ENCODE measurements at places on chromosomes 3 and 15.

- no peak for DNase-seq
Measured at GRCh38 chr3:133763797-133764683, 17.8 kb downstream of the TF start.

- no peak for DNase-seq
Measured at GRCh38 chr15:49686599-49686998, 65.8 kb downstream of the DTWD1 start.

GRCh38 chr15:88586401-88587162 lies 34.6 kb upstream of the AEN start:
- no peak for DNase-seq

- DNase-seq, result no peak
Measured at GRCh38 chr15:68078365-68078764, 24.2 kb downstream of the PIAS1 start.

- no peak for DNase-seq
Measured at GRCh38 chr3:152885076-152885475, 50.1 kb downstream of the P2RY1 start.

DNA sequence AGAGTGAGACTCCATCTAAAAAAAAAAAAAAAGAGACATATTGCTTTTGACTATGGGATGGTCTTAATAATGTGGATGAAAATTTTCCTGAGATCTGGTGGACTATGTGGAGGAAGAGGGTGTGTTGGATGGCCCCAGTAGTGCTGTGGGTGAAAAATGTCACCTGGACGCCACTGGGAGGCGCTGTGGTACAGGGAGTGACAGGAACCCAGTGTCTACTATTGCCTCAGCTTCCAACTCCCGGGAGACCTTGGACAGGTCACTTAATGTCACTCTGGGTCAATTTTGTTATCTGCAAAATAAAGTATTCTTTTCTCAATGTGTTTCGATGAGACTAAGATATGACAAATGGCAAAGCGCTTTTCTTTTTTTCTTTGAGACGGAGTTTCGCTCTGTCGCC lies 27.7 kb upstream of the DCP1A start:
- peak; percentile 78 for DNase-seq

DNA sequence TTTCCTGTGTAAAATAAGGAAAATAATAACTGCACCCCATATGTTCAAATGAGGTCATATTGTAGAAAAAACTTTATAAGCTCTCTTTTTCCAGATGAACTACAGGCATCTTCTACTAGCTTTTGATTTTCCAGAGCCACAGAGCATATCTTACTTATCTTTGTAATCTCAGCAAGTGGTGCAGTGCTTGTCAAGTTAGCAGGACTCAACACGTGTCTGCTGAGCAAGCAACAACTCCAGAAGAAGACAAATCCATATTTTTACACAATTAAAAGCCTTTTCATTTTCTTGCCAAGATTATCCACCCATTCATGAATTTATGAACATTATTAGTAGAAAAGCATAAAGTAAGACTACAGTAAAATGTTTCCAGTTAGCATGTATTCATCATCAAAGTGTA lies 14.4 kb upstream of the TSC22D2 start:
- no peak for DNase-seq

GRCh38 chr15:55260562-55261131 lies 29.0 kb downstream of the RAB27A start:
- DNase-seq, result no peak

GRCh38 chr15:60251300-60252070 lies 146.3 kb downstream of the ANXA2 start:
- no peak for DNase-seq

GRCh38 chr3:99858469-99858868 lies 40.8 kb downstream of the CMSS1 start:
- no peak for DNase-seq

DNA sequence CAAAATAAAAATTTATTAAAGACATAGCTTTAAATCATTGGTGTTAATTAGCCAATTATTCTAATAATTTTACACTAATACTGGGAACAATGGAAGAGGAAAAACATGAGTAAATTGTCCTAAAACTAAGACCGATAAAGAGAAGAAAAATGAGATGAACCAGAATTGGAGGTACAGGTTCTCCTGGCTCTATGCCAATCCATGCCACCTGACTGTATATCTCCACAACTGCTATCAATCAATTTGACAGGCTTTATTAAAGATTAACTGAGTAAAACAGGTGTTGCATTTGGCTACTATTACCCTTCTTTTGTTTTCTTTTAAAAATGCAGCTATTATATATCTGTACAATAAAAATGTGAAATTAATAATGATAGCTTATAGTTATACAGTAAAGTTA lies 850.0 kb downstream of the CADM2 start:
- no peak for DNase-seq

DNA sequence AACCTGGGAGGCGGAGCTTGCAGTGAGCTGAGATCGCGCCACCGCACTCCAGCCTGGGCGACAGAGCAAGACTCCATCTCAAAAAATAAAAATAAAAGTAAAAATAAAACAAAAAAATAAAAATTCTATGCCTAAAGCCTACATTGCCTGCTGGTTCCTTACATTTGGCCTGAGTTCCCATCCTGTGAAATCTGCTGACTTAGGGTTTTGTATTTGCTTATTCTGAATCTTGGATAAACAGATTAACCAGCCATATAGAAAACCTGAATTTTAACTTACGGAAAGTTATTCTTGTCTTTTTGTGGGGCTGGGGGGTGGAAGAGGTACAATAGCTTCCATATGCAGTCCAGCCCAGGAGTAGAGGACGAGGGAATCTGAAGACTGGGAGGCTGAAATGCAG lies 73.7 kb upstream of the UMPS start:
- no peak for DNase-seq

DNA sequence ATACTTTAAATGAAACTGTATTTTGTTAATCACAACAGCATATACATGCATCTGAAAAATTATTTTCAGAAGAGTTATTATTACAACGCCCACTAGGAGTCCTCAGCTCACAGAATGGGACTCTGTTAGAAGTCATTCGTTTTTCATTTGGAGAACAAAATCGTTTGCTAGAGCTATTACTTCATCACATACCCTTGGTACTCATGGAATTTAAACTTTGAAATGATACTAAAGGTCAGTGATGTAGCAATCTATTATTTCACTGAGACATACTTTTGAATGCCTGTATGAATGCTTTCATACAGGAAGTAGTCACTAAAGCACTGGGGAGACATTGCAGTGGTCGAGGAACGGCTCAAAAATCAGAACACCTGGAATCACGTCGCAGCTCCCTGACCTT lies 198.1 kb downstream of the MBNL1 start:
- no peak for DNase-seq

DNA sequence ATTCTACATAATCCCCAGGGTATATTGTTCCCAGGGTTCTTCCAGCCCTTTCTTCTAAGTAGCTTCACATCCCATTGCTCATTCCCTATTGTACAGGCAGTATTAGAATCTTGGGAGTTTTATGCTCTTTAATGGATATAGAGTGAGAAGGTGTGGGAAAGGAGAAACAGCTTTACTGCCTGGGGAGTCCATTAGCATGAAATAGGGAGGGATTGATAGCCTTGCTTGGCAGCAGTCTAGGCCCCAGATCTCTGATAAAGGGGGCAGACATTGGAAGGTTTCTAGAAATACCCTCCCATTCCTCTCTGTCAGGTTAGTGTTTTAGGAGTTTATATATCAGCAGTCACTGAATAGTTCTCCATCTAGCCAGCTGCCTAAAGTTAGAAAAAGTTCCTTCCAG lies 334.3 kb downstream of the UNC13C start:
- no peak for DNase-seq

GRCh38 chr3:38067508-38068233 lies 28.7 kb downstream of the DLEC1 start:
- DNase-seq, result no peak

- DNase-seq, result no peak
Measured at GRCh38 chr3:144362126-144362525, 390.5 kb downstream of the DIPK2A start.

GRCh38 chr3:168671091-168671490 lies 575.4 kb upstream of the GOLIM4 start:
- no peak for DNase-seq

DNA sequence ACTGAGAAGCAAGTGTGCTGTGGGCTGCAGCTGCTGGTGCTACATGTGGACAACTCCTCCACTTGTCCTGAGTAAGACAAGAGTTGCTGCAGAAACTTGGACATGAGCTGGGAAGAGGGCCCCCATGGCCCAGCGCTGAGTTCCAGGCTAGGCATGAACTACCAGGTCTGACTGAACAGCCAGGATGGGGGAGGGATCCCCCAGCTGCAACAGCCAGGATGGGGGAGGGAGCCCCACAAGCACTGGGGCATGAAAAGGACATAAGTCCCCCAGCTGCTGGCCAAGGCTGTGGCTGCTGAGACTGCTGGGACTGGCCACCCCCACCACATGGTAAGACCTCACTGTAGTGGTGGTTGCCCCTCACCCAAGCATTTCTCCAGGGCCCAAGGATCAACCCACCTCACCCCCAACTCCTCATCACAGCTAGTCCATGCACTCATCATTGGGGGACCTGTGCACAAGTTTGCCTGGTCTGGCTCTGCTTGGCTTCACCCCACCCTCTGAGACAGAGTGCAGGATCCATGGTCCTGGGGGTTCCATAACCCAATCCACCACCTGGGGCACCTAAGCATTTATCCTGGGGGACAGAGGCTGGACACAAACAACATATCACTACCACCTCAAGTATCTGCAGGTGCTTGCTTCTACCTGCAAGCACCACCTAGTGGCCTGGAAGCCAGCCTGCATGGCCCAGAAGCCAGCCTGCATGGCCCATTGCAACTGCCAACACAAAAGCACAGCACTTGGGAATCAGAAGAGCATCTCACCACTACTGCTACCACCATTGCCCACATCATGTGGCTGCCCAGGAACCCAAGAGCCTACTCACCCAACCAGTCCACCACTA lies 84.5 kb upstream of the STT3B start:
- no peak for DNase-seq

DNA sequence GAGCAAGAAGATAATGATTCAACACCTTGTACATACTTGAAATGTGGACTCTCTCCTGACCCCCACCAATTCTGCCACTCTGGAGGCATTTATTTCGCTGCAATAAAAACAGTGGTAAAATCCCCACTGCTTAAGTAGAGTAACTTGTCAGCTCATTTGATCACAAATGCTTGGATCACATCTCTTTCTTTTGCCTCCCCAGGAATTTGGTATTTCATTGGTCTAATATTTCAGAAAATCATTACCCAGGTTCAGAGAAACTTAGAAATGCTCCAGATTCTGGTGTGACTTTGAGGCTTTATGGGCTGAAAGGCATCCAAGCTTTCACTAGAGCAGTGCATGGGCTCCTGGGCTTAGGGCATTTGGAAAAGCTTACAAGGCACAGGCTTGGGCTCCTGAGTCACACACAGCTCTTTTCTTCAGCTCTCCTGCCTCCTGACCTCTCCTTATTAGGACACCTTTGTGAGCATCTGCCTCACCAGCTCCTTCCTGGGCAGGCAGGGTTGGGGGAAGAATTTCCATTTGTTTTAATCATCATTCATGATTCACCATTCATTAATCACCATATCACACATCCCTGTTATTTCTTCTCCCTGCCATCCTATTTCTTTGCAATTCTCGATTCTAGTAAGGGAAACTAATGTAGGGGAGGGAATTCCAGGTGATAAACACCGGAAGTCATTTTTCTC lies 22.5 kb downstream of the CDCP1 start:
- no peak for DNase-seq

GRCh38 chr3:30941342-30941741 lies 46.9 kb upstream of the GADL1 start:
- no peak for DNase-seq

- no peak for DNase-seq
Measured at GRCh38 chr3:64411101-64411500, 185.8 kb upstream of the PRICKLE2 start.

GRCh38 chr3:50520849-50521248 lies 17.4 kb upstream of the CACNA2D2 start:
- DNase-seq, result no peak

GRCh38 chr3:172133838-172134237 lies 94.5 kb downstream of the FNDC3B start:
- no peak for DNase-seq

Data from ecto neural progenitor cell (in vitro differentiated cells).